ENCODE measurements at places on chromosomes 4 and X.

- no peak for DNase-seq
Observed at GRCh38 chr4:174460684-174461083, 61.6 kb downstream of the HPGD start.

DNA sequence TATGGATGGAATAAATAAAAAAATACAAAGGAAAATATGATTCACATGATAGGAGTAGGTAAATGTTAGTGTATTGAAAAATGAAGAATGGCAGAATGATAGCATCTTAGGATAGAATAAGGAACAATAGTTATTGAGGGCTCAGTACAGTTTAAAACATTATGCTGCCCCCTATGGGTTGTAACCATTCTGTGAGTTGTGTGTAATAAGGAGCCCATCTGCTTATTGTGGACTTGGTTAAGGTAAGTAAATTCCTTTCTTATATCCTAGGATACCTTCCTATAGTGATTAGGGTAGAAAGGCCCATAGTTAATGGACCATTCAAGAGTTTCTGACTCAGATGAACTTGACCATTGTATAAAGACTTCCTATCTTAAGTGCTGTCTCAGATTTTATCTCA, 195.8 kb downstream of the PDHA2 start:
- DNase-seq = no peak

DNA sequence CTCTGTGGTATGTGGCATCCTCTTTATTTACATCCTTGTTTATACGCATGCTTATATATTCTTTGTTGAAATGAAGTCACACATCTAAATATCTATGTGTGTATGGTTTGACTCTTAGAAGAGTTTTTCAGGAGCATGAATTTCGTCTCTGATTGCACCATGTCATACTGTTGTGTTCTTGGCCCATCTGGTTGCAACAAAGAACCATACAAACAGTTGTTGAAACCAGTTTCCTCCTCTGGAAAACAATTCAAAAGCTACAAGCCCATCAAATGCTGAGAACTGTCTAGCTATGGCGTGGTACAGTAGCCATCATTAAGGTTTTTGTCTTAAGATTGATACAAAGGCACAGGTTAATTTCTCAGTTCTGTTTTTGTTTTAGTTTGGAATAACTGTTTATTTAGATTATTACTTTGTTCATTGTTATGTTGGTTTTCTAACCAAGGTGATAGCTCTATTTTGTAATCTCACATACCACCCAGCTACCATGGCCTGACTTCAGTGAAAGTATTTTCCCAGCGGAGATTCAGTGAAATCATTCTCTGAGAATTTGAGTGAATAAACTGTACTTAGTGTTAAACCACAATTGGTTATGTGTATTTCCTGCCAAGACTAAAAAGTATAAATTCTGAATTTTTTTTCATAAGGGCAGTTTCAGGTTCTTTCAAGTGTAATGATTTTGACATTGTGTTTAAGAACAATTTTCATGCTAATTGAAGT, 91.0 kb downstream of the ARHGAP24 start:
- DNase-seq = no peak

DNA sequence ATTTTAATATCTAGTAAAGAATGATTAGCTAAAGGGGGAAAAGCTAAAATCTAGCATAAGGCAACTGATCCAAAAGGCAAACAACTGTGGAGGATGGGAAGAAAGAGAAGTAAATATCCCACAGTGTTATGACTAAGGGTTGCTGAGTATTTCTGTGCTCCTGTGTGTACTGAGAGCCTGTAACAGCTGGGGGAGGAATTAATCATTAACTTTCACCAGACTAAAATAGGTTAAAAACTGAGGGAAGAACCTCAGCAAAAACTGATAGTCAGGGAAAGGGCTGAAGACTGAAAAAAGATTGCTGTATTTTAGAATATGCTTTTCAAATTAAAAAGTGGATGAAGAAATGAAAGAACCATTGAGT, 365.9 kb downstream of the CXXC4 start:
- DNase-seq = no peak

DNA sequence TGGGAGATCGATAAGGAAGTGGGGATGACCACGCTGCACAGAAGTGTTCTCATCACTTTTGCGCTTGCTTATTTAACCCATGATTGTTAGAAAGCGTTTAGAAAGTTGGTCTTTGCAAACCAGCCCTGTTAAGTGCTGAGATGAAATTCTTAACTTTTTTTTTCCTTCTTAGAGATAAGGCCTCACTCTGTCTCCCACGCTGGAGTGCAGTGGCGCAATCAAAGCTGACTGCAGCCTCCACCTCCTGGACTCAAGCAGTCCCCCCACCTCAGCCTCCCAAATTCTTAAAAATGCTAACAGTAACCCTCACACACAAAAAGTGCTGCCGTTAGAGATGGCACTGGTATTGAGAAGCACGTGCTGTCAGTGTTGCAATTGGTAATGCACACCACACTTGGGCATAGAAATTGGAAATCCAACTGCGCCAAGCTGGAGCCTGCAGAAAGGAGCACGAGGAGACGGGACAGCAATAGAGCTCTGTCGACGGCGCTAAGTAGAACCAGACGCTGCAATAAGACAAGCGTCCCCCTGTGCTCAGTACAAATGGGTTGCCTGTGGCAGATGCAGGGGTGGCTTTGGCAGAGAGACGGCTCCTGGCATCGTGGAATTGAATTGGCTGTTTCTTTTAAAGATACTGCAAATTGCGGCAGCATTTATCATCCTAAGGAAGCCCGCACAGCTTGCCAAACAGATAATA, 113.4 kb downstream of the TBL1X start:
- no peak for DNase-seq

- DNase-seq = no peak
Observed at GRCh38 chr4:89610236-89610635, 226.7 kb downstream of the SNCA start.

GRCh38 chrX:141989134-141989533, 85.4 kb downstream of the MAGEC1 start:
- no peak for DNase-seq

DNA sequence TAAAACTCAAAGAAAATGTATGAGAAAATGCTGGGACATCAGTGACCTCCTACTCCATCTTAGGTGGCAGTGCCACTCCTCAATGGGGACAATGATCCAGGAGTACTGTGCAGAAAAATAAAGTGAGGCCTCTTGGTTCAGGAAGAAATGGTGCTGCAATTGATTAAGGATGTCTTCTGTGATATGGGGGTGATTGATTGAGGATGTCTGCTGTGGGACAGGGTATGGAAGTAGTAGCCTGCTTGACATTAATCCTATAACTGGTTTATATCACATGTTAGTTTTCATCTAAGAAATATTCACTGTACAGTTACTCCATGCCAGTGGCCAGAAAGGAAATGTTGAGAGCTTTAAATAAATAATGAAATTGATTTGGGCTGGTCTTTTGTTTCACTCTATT, 20.5 kb downstream of the OTOP1 start:
- no peak for DNase-seq

GRCh38 chr4:94357624-94358023, 15.0 kb upstream of the HPGDS start:
- DNase-seq = no peak

DNA sequence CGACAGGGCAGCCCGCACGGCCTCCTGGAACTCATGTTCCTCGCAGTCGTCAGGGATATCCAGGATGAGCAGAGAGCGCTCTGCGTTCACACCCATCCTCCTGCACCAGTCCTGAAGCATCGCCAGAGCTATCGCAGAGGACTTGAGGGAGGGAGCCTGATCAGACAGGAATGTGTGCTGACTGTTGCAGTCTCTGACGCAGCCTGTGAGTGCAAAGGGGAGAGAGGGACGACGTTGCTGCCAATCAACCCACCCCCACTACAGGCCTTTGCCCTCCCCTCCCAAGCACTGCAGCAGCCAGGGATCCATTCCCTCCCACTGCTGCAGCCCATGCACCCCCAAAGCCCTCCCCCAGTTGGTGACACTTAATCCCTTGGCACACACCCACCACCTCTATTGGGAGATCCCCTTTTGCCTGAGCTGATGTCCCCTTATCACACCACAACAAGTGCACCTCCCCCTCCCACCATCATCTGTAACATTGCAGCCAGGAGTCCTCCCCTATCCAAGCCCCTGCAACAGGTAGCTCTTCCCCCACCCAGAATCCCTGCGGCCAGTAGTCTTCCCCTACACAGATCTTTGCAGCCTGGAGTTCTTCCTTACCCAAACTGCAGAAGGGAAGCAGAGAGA, 897 bp downstream of the PNMA6F start:
- no peak for DNase-seq

GRCh38 chrX:31294475-31294874, 222.6 kb upstream of the FTHL17 start:
- DNase-seq = no peak

DNA sequence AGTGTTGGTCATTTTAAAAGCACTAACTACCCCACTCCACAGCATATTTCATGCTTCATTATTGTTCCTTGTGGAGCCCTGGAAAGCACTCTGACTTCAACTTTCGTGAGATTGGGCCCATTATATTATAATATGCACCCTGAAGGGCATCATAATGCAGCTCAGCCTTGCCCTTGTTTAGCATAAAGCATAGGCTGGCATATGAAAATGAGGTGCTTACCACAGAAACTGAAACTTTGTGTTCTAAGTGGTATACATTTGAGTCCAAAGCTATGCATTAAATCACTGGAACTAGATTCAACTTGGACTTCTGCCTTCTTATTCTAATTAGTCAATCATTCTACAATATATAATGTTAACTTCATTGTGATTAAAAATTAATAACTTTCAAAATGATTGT, 1027.9 kb downstream of the STIM2 start:
- DNase-seq = no peak
